ENCODE measurements at places on chromosomes 3 and 15.

GRCh38 chr3:44030687-44031305 is 210.9 kb upstream of the TOPAZ1 start:
- DNase-seq, result no peak

DNA sequence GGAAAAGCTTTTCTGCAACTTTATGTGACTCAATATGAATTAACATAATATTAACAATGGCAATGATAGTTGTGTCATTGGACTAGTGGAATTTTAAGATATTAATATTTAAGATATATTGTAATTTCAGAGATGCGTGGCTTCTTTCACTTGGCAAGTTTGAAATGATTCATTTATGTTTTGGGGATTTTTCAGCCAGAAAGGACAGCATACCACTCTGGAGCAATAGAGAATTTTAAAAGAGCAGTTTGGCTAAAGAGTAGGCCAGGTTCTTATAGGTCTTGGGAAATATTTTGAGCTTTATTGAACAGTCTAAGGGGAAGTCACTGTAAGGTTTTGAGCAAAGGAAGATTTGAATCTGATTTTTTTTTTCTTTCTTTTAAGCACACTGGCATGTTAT is 16.5 kb downstream of the GMPS start:
- no peak for DNase-seq

DNA sequence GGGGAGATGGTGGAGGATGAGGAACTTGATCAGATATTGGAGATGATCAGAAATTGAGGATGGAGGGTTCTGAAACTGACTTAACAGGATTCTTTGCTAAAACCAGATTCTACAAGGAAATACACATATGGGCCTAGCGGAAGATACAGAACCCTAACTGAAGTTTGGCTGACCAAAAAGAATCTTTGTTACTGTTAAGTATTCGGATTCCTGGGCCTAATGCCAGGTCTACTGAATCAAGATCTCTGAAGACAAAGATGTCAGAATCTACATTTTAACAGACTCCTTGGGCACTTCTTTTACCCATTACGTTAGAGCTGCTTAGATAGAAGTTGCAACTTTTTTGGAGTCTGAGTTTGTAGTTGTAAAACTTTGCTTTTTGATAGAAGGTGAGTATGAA is 137.7 kb downstream of the FNDC3B start:
- no peak for DNase-seq

- DNase-seq, result no peak
Measured at GRCh38 chr15:63233667-63234423, 43.6 kb upstream of the APH1B start.

- DNase-seq, result no peak
Measured at GRCh38 chr3:11654166-11654565, 10.5 kb upstream of the VGLL4 start.

GRCh38 chr3:156787926-156788663 is 38.1 kb upstream of the LEKR1 start:
- no peak for DNase-seq

GRCh38 chr3:189121092-189121491 is 50.7 kb upstream of the TPRG1 start:
- no peak for DNase-seq

GRCh38 chr3:139263798-139264197 is 80.0 kb upstream of the MRPS22 start:
- no peak for DNase-seq

DNA sequence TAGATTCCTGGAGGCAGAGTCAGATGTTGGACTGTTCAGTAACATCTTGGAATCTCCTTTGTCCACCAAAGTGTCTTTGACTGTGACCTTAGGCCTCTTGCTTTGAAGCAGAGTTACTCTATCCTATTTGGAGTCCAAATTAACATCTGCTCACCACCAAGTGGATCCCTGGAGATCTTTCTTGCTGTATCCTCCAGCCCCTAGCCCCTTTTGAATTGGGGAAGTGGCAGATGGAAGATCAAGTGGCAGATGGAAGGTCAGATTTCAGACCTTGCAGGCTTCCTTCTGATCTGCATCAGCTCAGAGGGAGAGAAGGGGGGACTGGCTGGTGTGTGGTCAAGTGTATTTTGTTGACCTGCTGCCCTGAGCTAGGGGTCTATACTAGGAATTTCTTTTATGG is 125.0 kb upstream of the ROPN1 start:
- no peak for DNase-seq

DNA sequence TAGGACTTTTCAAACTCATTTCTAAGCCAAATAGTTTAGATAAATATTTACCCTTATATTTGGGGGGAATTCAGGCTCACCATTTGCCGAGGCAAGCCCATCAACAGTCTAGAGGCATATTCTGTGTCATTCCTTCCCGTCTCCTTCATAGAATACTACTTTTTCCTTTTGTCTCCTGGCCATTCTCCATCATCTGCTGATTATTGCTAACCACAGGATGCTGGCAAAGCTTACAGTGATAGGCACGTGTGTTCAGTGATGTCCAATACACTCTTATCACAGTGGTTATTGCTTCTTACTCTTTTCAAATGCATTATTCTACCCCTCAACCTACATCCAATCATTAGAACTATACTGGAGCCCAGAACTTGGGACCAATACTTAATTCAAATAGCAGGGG is 130.6 kb upstream of the ZBED2 start:
- no peak for DNase-seq

DNA sequence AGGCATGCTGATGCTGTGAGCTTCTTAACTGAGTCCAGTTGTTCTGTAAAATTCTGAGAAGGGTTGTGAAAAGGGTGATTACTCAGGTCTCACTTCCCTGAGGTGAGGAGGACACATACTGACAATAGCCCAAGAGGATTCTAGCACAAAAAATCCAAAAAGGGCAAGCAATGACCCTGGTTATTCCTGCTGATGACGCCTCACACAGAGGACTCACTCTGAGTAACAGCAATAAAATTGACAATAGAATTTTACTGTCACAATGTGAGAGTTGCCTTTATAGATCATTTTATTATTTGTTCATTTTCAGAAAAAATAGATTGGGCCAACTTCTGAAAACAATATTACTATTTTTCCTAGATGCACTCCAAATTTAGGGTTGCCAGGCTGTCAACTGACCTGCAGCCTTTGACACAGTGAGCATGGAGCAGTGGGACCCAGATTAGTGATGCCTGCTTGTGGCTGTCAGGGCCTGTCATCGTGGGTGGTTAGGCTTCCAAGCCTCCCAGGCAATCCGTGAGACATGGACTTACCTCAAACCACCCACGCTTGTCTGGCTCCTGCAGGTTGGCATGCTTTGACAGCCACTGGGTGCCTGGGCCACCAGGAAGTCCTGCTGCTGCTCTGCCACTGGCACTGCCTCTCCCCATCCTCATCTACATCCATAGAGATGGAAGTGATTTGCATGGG is 396.0 kb upstream of the THBS1 start:
- DNase-seq, result no peak

- no peak for DNase-seq
Measured at GRCh38 chr15:42723068-42723467, 13.9 kb downstream of the CDAN1 start.

GRCh38 chr3:12342151-12342550 is 53.3 kb downstream of the PPARG start:
- no peak for DNase-seq

DNA sequence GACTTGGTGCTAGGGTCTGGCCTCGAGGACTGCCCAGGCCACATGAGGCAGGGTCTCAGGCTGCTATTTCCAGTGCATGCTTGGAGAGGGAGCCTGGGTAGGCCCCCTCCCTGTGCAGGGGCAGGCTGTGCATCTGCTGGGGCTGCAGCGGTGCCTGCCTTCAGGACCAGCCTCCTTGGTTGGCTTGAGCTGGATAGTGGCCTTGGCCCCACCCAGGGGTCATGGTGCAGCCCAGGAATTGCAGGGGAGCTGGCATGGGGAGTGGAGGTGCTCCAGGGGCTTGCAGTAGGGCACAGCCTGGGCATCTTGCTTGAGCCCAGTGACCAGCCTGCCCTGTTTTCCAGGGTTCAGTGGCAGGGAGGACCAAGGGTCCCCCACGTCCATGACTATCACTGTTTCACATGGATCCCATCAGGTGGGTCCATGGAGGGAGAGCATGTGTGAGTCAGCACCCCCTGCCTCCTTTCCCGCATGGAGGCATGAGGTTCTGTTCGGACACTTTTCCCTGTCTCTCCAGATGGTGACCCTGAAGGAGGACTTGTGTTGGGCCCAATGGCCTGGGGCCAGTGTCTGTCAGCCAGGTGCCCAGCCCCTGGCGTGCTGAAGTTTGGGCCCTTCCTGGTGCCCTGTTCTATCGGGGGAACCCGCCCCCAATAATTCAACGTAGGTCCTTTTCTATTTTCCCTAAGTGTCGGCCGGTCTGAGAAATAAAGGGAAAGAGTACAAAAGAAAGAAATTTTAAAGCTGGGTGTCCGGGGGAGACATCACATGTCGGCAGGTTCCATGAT is 218.6 kb downstream of the SNRPN start:
- no peak for DNase-seq

GRCh38 chr3:156615592-156616173 is 58.7 kb upstream of the TIPARP start:
- DNase-seq, result no peak

DNA sequence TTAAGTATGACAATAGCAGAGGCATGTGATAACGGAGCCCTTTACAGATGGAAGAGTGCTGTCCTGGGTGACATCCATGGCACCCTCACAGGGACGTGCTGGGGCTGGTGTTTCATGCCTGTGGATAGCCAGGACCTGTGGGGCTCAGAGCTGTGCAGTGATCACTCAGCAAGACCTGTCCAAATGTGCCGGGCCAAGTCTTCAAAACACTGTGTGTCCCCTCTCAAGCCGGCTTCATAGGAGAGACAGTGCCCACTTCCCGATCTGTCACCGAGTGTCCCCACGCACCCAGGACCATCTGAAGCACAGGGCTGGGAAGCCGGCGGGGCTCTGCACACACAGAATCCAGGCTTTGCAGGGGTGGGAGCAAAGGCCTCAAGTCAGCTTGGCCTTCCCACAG is 217.2 kb upstream of the IGF1R start:
- no peak for DNase-seq

- no peak for DNase-seq
Measured at GRCh38 chr3:13163848-13164382, 90.7 kb upstream of the IQSEC1 start.

DNA sequence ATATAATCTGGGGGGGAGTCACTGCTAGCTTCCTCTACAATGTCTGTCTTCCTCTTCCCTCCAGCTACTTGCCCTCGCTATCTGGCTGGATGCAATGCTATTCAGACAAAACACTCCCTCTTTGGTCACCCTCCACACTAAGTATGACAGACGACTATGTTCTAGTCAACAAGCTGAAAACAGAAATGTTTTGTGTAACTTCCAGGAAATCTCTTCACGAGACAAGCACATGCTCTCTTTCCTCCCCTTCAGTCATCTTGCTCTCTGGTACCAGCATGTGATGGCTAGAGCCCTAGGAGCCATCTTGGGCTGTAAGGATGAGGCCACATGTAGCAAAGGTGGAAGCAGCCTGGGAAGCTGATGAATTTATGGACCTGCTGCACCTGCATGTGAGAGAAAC is 151.3 kb downstream of the ARRDC4 start:
- DNase-seq, result no peak

DNA sequence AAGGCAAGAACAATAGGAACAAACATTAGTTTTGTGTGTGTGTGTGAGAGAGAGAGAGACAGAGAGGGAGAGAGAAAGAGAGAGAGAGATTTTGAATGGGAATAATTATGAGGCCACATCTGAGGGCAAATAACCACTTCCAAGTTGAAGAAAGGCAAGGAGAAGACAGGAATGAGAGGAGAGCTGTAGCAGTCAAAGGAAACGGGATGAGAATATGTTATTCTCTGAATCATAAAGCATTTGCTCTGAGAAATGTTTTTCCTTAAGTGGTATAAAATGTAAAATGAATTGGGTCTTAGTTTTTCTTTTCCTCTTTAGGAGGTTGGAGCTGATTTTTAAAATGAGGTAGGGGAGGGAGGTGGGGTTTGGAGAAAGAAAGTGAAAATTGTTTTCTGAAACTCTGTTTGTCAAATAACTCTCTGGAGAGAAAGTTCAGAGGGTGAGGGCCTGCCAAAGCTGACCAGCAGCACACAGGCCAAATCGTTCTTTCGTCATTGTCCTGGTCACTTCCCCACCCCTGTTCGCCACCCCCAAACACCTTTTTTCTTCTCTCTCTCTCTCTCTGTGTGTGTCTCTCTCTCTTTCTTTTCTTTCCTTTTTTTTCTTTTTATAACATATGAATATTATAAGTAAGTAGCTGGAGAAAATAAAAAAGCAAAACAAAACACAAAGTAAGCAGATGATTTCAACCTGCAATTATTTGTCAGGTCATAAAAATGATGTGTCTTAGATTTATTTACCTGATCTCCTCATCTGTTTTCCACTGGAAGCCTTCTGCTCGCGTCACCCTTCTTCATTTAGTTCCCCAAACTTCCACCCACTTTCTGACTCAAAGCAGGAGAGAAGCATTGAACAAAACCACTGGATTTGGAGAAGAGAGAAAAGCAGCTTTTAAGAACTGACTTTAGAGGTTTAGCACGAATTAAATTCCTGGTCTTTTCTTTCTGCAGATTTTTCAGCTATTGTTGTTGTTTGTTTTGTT is 110.6 kb downstream of the LPP start:
- no peak for DNase-seq

DNA sequence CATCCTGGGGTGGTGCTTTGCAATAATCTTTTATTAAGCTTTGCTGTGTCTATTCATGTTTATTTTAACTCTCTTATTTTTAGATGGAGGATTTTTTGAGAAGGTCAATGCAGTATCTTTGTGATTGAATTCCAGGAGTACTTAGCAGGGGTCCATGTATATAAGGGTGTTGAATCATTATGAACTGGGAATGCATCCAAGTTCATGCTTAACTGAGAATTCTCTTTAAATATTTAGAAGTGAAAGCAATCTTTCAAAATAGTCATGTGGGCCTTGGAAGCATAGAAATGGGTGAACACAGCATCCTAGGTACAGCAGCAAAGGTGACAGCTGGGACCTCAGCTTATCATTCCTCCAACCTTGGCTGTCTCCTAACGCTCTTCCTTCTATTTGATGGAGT is 27.3 kb downstream of the SPTSSB start:
- no peak for DNase-seq

GRCh38 chr3:157159037-157159761 is 748 bp downstream of the CCNL1 start:
- peak; percentile 74 for DNase-seq

- no peak for DNase-seq
Measured at GRCh38 chr3:159635047-159635641, 353.5 kb upstream of the IL12A start.

- no peak for DNase-seq
Measured at GRCh38 chr15:60908332-60908731, 320.8 kb downstream of the RORA start.

- DNase-seq, result no peak
Measured at GRCh38 chr15:39998511-39999077, 40.4 kb downstream of the SRP14 start.

DNA sequence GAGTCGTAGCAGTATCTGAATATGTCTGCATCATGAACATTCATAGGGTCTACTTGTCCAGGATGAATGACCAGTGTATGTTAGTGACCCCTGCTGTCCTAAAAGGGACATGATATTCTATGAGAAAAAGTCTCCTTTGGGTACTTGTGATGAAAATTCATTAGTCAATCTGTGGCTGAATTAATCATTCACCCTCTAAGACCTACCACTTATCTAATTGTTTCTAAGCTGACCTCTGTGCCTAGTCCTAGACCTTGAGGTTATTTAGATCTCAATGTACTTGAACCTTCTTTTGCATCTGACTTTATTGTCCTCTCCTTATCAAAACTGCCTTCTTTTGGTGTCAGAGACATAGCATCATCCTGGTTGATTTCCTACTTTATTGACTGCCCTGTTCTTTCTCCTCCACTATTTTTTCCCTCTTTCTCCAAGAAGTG is 799.3 kb downstream of the DIPK2A start:
- DNase-seq, result no peak

- DNase-seq, result no peak
Measured at GRCh38 chr3:72454441-72454840, 393.8 kb downstream of the SHQ1 start.

- DNase-seq, result no peak
Measured at GRCh38 chr3:100975714-100976113, 17.5 kb downstream of the ABI3BP start.
